ENCODE measurements at places on chromosomes 7 and 10.

DNA sequence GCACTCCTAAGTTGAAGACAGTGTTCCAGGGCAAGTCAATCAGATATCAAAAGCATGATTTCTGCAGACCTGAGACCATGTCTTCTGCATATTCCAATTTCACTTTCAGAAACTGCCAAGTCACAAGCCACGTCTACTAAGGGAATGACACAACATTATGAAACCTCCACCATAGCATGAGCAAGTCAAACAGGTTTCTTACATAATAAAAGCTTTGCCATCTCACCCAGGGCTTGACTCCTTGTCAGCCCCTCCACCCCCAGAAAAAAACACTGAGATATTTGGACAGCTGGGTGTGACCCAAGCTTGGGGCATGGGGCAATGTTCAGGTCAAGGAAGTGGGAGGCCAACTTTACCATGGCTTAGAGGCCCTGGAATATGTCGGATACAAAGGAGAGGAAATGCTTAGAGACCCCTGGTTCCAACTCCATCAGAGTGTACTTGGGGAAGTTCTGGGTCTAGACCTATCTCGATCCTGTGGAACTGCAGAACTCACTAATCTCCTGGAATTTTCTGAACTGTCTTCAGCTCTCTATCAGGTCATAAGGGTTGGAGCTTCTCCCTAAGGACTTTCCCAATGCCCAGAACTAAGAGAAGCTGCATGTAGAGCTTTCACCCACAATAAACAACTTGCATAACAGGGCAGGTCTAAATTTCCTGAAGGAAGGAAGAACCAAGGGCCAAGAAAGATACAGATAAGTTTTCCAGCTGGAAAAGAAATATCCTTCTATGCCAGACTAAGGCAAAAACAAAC is 80.6 kb upstream of the NAMPT start:
- DNase-seq = no peak

- DNase-seq = no peak
These were observed 96.1 kb downstream of the ZNF277 start for GRCh38 chr7:112302566-112302965.

GRCh38 chr10:75505840-75506506 is 74.5 kb downstream of the LRMDA start:
- DNase-seq = no peak

- no peak for DNase-seq
These were observed 27.4 kb downstream of the MINPP1 start for GRCh38 chr10:87531908-87532622.

DNA sequence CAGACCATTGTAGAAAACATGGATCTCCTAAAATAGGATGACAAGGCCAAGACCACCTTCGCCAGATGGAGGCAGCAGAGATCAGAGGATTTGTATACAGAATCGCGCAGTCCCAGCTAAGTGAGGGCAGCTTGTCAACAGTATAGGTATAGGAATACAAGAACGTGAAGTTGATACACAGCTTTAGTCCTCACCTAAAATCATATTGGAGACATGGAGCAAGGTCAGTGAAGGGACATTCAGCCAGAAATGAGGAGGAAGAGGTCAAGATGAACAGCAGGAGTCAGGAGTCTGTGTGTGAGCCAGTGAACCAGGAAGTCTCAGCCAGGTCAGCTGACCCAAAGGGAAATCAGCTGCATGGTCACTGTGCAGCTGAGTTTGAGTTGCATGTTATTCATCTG is 263.4 kb upstream of the PRKCQ start:
- DNase-seq = no peak

DNA sequence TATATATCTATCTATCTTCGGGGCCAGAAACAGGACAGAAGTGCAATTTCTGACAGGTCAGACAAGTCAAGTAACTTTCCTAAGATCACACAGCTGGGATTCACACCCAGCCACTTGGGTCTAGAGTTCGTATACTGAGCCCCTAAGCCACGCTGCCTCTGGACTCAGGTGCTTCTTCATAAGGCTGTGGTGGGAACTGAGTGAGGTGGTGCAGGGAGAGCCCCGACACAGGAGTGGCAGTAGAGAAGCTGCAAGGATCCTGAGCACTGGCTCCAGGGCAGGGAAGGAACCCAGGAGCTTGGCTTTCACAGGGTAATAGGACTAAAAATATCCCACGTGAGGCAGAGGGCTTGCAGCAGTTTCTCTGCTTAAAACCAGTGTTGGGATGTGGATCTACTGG is 33.8 kb downstream of the C10orf53 start:
- no peak for DNase-seq

DNA sequence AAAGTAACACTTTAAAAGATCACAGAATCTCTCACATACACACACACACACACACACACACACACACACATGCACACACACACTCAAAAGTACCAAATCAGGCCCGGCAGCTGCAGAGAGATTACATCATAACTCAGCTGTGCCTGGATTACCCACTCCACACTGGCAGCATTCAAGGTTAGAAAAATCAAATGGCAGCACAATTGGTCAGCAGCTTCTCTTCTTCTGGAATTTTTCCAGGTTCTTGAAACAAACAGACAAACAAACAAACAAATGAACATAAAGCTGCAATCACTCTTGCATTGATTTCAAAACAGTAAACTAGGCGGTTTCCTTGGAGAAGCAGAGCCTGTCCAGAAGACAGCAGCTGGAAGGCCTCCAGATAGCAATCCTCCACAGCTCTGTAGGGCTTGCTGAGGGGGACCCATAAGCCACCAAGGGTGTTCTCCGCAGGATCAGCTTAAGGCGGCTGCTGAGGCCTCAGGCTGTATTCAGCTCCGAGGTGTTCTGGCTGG is 24.5 kb upstream of the FAM133B start:
- DNase-seq = no peak

GRCh38 chr10:11274452-11274851 is 256.8 kb downstream of the CELF2 start:
- DNase-seq = no peak

DNA sequence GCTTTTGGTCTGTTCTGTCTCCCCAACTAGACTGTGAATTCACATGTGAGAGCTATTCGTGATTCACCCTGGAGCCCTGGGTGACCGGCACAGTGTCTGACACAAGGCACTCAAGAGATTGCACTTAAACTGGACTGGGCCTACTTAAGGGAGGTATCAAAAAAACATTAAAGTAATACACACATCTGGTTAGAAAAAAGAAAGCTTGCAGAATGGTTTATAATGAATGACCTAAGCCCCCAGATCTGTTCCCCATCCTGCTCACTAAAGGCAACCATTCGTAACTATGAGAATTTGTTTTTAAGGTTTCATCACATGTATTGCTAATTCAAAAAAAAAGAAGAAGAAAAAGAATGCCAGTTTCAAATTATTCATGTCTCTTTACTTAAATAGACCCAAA is 74.5 kb downstream of the DGKI start:
- DNase-seq = no peak

GRCh38 chr10:62422068-62422590 is 48.0 kb downstream of the ZNF365 start:
- DNase-seq = peak; percentile 12

GRCh38 chr10:5711642-5712041 is 27.0 kb downstream of the TASOR2 start:
- DNase-seq = no peak

DNA sequence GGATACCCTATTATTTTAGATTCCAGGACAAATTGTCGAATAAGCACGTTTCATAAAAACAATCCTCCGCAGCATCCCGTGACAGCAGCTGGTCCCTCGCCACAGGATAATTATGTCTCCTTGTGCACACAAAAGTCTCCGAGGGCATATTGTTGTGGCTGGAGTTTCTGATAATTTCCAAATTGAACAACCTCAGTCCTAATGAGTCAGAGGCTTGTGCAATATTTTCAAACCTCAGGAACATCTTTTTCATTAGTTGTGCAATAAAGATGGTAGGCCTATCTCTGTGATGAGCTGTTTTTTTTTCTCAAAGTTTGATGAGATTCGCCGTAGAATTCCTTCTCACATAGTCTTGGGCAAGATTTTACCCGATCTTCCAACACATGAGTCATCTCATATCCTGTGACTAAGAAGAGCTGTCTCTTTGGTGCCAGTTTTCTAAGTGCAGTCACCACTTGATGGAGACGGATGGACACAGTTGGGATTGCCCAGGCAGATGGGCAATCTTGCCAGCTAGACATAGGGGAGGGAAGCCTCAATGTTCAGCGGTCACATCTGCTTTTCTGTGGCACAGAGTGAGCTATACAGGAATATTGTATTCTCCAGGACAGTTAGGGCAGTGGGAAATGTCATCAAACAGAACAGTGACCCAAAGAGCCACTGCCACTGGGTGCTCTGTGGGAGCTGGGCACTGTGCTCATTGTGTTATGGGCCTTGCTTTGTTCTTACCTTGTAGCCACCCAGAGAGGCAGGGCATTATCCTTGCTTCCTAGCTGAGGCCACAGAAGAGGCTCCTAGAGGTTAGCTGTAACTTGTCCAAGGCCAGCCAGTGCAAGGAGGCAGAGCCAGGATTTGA is 7.8 kb downstream of the HTRA1 start:
- peak; percentile 94 for DNase-seq

DNA sequence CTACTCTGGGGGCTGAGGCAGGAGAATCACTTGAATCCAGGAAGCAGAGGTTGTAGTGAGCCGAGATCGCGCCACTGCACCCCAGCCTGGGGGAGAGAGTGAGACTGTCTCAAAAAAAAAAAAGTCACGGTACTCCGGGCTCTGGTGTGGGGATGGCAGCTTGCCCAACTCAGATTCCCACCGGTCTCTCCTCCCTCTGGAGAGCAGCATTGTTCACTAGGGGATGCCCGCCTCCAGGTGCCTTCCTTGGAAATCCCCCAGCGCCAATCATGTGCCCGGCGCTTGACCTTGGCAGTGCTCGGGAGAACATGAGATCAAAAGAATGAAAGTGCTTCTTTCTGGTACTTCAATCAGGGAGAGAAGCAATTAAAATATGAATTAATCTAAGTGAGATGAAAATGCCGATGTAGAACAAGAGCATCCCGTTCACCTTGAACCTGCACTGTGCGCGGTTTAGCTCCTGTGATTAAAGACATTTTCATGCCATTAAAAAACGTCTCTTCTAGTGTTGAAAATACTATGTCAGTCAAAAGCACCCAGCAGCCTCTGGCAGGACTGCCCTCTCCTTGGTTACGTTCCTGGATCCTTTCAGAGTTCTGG is 1127.3 kb upstream of the AUTS2 start:
- no peak for DNase-seq

- no peak for DNase-seq
These were observed 205.2 kb upstream of the ADARB2 start for GRCh38 chr10:1942478-1942877.

DNA sequence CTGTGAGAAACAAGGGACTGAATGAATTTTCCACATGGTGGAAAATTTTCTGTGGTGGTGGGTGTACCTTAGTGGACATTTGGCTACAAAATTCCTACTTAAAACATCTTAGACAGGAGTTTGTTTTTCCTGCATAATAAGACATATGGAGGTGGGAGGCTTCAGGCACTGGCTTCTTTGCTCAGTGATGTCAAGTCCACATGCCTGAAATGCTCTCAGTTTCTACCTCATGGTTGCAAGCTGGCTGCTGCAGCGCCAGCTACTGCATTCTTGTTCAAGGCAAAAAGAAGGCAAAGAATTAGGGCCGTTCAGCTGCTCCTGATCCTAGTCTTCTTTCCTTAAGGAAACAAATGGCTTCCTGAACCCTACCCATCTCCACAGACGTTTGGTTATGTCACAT is 99.9 kb upstream of the FAM204A start:
- DNase-seq = no peak

DNA sequence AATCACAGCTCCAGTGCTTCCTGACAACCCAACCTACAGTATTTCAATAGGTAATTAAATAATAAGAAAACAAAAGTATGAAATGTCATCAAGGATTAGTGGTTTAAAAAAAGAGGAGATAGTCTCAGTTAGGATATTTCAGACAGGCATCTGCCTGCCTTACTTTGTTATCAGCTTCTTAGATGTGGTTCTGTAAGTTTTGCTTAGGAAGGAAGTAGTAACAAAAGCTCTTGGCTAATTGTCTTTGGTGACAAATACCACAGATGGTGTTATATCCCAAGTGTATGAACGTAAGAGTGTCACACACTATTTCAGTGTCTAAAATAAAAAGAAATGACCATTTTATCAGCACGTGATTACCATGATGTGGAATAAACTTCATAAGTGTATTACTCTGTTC is 9.8 kb upstream of the ACTA2 start:
- DNase-seq = no peak

DNA sequence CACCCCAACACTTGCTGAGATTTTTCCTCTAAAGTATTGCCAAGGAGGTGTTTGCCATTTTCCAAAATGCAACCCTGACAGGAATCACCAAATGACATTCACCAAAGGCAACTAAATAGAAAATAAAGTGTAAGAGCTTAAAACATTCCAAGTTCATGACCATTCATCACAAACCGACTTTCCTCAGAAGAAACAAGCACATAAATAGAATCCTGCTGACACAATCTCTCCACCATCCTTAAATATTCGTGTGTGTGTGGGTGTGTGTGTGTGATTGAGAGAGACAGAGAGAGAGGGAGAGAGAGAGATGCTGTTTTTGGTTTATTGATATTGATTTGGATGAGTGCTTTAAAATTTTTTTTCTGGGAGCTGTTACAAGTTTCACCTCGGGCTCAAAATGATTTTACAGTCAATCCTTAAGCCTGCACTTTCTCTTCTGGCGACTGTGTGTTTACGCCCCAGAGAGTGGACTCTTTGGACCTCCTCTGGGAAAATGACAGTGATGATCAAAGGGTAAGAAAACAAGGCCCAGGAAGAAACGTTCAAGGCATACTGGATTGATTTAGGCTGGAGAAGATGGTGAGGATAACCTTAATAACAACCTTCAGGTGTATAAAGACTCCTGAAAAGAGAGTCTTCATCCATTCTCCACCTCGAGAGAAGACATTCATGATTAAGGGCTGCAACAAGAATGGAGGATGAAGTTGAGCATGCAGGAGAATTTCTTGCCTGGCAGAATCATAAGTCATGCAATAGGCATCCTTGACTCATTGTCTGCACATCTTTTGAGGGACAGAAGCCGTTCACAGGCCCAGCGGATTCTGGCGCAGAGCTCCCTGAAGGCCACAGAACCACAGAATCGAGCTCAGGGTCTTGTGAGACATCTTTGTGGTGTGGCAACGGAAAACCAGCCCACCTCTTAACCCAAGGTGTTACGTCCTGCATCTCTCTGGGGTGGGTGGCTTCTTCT is 104.4 kb upstream of the FGFR2 start:
- no peak for DNase-seq

- DNase-seq = no peak
These were observed 30.5 kb downstream of the KAT6B start for GRCh38 chr10:74856940-74857339.

- DNase-seq = no peak
These were observed 312.4 kb upstream of the CDC14C start for GRCh38 chr7:48611993-48612392.

DNA sequence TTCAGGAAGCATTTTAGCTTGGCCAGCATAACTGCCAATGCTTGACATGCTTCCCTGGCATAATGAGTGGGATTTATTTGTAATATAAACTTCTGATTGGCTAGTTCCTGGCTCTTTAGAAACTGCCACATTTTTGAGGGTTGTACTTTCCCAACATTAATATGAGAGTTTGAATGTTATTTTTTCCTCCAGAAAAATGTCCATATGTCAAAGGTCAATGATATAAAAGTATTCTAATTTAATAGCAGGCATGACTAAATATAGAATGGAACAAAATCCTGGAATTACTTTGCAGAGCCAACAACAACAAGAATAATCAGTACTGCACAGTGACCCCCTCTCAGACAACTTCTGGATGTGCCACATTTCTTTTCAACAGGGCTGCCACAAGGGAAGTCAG is 352.6 kb downstream of the PRPF18 start:
- DNase-seq = no peak

- no peak for DNase-seq
These were observed 6.6 kb downstream of the PWWP2B start for GRCh38 chr10:132403511-132404168.

Data from fibroblast of the conjunctiva (primary cell).